Eye (tissue), 1 donor: ENCODE measurements at places on chromosomes 6 and 20.

- no peak for DNase-seq
Measured at GRCh38 chr20:23013429-23013828, 21.7 kb upstream of the SSTR4 start.

DNA sequence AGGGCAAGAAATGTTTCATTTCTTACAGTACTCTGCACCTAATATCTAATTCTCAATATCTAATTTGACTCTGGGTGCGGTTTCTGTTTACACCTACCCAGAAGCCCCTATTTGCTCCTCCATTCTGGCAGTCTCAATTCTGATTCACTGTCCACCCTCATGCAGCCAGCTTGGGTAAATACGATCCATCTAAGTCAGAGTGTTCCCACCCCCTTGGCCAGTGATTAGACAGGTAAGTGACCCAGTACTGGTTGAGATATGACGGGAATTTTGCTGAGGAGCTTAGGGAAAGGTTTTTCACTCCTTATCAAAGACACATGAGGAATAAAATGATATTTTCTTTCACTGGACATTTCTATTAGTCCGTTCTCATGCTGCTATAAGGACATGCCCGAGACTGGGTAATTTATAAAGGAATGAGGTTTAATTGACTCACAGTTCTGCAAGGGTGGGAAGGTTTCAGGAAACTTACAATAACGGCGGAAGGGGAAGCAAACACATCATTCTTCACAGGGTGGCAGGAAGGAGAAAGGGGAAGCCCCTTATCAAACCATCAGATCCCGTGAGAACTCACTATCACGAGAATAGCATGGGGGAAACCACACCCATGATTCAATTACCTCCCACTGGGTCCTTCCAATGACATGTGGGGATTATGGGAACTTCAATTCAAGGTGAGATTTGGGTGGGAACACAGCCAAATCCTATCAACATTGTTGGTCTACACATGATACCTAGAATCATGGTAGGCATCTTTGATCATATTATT, 29.4 kb downstream of the GLO1 start:
- no peak for DNase-seq

- no peak for DNase-seq
Measured at GRCh38 chr6:12608016-12608860, 108.3 kb upstream of the PHACTR1 start.

- DNase-seq, result peak; percentile 76
Measured at GRCh38 chr6:145405006-145405551, 330.2 kb downstream of the EPM2A start.
